ENCODE measurements at places on chromosomes 13 and 19. TPM values are rescaled to one million over a fixed set of nuclear protein-coding genes. Genes with fewer than 3 reads are reported as not detected.

The IL27RA gene
- 7.8 TPM for total RNA-seq

The MISP3 gene
- total RNA-seq: 0.19 TPM

The MED29 gene
- 11.2 TPM for total RNA-seq

The IFNL1 gene
- not detected for total RNA-seq

The ZSCAN4 gene
- total RNA-seq: not detected

The FOSB gene
- 18.5 TPM for total RNA-seq

The CBY2 gene
- total RNA-seq: not detected

The FBXO27 gene
- 1.1 TPM for total RNA-seq

The SRRM5 gene
- not detected for total RNA-seq

The NTF4 gene
- total RNA-seq: not detected

The DOCK6 gene
- total RNA-seq: 73.3 TPM

The ERICH6B gene
- total RNA-seq: not detected

The CEACAM20 gene
- total RNA-seq: not detected

The GPC5 gene
- total RNA-seq: 6.0 TPM

The GRIK5 gene
- not detected for total RNA-seq

The RFPL4AL1 gene
- total RNA-seq: not detected

The CCNA1 gene
- total RNA-seq: 9.0 TPM

The SLITRK6 gene
- total RNA-seq: not detected

The SUPT5H gene
- 72.6 TPM for total RNA-seq

The SIGLEC12 gene
- not detected for total RNA-seq

The HSPB6 gene
- total RNA-seq: 0.49 TPM

The UBE2L5 gene
- not detected for total RNA-seq

The PLEKHJ1 gene
- total RNA-seq: 75.1 TPM

The ZNF555 gene
- 7.9 TPM for total RNA-seq

The CHAMP1 gene
- total RNA-seq: 11.6 TPM

The LIM2 gene
- not detected for total RNA-seq

The ATP1A3 gene
- under 0.01 TPM for total RNA-seq

The PGLYRP1 gene
- not detected for total RNA-seq
